ENCODE measurements at places on chromosomes 13 and 19. TPM values are rescaled to one million over a fixed set of nuclear protein-coding genes. Genes with fewer than 3 reads are reported as not detected.

NKG7 gene
- not detected for total RNA-seq

DNA sequence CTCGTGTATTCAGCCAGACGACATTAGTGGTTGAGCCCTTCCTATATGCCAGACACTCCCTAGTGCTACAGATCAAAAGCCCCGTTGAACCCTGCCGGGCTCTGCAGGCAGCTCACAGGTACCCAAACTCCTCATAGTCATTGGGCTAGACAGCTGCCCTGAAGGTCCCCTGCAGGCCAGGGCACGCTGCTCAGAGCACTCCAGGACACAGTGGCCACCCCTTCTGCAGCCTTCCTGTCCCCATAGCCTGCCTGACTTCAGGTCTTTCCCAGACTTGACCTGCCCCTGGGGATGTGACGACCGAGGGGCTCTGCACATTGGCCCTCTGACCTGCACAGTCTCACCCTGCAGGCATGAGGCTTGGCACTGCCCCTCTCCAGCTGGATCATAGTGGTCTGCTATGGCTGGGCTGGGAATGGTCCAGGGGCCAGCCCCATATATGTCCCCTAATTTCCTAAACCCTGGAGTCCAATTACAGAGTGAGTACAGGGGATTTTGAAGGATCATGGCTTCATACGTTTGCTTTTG, 64.2 kb upstream of the UBAC2 start:
- DNase-seq, result no peak

- DNase-seq, result no peak
Observed at GRCh38 chr13:76822698-76823267, 63.4 kb downstream of the KCTD12 start.

GRCh38 chr19:42942187-42942789, 5.3 kb upstream of the PSG7 start:
- no peak for DNase-seq

Measured in G401 (cell line).